ENCODE measurements at places on chromosomes 2 and 18.

GRCh38 chr2:160246356-160246755 is 46.3 kb upstream of the ITGB6 start:
- DNase-seq = no peak

- no peak for DNase-seq
Observed at GRCh38 chr18:8627107-8627472, 17.9 kb downstream of the RAB12 start.

DNA sequence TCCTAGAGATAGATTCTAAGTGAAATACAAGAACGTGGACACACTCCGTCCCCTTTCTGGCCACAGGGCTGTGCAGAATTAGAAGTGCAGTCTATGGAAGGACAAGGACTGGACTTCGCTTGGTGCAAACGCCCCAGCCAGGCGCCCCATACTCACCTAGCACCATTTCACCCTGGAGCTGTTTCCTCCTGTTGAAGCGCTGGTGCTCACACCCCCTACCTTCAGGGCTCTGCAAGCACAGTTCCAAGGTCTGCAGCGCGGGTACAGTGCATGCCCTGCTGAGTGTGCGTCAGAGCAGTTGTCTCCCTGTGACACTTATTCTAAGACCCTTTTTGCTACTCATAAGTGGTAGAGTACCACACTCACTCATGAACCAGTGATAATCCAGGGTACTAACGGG is 3.0 kb downstream of the HPCAL1 start:
- peak; percentile 58 for DNase-seq

DNA sequence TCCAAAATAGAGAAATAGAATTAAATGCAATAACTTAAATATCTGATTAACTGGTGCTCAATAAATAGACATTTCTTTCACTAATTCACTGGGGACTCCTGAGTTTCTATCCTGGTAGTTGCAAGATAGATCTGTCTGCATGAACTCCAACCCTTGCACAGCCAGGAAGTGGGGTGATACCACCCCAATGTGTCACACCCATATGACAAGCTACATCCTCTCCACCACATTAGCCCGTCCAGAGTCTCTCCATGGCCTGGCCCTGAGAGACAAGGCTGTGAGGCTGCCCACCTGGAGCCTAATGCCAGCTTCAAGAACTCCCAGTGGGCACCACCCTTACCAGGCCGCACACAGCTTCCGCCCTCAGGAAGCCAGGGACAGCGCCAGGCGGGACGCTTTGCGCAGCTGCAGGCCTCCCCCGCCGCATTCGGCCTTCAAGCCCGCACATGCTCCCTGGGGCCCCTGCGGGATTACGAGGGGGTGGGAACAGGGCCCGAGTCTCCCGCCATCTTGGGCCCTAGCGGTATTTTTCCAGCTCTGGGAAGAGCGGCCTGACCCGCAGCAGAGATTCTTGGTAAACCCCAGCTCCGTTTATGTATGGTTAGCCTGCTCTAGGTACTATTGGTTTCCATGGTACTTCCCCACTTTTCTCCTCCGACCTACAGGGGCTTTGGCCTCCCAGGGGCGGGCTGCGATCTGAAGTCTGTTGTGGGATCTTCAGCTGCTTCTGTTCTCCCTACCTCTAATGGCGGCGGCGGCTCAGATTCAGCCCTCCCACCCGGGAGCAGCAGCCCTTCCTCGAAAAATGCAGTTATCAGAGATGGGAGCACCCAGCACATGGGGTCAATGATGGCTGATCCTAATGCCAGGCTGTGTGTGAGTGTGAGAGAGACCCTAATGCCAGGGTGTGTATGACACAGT is at the start of gene TDRD15:
Gene TDRD15 (plus strand): TSS at position 496 of the 921 bp plus-strand sequence. CDS start 13,500 bp downstream, outside the sequence.
- DNase-seq = no peak

DNA sequence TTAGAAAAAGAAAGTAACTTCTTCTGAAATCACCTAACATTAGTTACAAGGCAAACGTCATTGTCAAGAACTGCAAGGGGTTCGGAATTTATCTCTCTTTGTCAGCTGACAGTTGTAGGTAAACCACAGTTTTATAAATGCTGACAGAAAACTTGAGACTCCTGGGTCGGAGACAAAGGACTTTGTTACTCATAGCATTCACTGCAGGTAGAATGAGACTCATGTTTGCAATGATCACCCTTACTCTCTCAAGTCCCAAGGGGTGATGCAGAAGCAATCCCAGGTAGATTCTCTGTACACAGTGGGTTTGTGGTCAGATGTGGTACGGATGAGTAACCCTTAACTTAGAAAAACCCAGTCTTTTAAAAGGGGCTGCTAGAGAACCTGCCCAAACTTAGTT is 757.8 kb downstream of the TRIB2 start:
- no peak for DNase-seq

DNA sequence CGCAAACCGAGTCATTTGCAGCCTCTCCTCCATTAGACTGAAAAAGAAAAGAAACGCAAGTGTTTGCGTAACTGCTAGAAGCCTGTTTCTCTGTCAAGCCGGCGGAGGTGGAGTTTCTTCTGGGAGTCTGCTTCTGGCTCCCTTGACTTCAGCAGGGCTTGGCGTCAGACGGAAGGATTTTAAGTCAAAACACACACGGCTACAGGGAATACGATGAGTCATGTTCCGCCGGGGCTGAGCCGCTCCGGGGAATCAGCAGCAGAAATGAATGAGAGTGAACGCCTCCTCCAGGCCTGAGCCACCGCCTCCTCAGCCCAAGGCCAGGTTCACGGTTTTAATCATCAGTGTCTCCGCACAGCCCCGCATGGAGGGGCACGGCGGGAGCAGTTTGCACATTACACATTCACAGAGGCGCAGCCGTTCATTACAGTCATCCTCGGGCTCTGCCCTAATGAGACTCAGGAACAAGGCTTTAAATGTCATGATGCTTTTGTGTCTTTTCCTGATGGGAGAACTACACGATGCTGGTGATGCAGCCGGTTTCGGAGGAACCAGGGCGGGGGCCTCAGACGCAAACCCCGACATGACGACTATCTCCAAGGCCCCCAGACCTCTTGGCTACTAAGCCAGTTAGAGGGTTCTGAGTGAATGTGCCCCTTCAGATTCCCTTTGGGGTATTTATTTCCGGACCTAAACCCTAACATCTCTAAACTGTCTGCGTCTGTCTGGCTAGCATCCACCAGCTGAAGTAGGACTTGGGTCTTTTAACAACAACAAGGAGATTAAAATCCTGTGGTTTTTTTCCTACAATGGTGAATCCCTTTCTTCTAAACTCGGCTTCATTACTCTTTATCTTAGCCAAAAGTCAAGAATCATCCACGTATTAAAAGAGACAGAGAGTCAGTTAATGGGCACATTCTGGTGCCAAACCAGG is 11.1 kb upstream of the SCG2 start:
- no peak for DNase-seq

DNA sequence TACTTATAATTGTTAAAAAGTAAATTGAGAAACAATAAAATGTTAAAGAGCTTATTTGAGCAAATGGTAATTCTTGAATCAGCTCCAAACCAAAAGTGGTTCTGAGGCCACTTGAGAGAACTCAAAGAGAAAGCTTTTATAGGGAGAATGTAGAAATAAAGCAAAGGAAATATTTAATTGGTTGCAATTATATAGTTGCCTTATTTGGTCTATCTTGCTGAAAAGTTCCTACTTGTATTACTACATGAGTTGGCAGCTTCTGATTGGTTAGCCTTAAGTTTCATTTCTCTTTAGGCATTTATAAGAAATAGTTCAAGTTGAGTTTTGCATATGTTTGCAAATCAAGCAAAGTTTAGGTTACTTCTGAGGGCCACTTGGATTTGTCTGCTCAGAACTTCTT is 38.1 kb downstream of the SCN2A start:
- no peak for DNase-seq

- peak; percentile 69 for DNase-seq
Observed at GRCh38 chr18:46148810-46149209, 44.6 kb downstream of the HAUS1 start.

GRCh38 chr2:32135409-32135808 is 30.3 kb upstream of the SLC30A6 start:
- DNase-seq = no peak

- DNase-seq = no peak
Observed at GRCh38 chr2:85448461-85449213, 30.1 kb downstream of the SH2D6 start.

DNA sequence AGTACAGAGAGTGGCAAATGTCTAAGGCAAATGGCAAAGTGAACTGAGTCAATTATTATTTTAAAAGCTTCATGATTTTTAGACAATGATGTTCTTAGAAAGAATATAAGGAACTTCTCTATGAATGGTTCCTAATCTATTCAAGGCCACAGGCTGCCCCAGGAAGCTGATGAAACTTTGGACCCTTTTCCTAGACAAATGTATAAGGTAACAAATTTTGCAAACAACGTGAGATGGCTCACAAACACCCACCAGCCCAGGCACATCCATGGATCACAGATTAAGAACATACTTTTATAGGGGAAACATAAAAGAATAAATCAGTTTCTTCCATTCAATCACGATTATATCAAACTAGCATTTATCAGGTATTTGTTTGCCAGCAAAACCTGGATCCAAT is 659.0 kb downstream of the IRS1 start:
- no peak for DNase-seq

DNA sequence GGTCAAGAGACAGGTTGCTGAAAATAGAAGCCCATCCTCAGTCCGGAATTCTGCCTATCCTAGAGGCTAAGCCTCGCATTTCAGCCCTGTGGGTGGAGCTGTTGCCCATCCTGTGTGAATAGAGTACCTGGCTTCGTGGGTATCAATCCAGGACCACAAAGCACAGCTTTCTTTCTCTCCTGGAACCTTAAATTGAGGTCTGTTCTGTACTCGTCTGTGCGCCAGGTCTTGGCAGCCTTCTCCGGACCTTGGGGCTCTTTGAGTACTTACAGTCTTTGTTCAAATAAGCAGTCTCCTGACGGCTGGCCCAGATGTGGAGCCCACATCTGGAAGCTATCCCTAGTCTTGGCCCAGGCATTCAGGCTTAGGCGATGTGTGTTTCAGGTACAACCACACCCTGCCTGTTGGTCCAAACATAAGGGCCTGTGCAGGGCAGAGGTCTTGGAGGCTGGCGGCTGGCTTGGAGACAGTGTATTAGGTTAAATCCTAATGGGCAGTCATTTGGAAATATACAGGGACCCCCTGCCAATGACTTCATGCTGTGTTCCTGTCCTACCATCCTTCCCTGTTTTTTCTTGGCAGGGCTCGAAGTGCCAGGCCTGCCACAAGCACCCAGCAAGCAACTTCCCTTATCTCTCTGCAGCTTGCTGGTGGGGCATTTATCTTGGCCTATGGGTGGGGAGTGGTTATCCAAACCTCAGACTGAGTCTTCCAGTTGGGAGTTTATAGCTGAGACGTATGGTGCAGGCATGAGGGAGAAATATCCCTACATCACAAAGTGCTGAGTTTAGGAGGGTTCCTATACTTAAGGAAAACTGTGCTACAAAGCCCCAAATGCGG is 294.1 kb downstream of the BCL2 start:
- no peak for DNase-seq

GRCh38 chr2:191757208-191757607 is 79.3 kb downstream of the NABP1 start:
- no peak for DNase-seq

DNA sequence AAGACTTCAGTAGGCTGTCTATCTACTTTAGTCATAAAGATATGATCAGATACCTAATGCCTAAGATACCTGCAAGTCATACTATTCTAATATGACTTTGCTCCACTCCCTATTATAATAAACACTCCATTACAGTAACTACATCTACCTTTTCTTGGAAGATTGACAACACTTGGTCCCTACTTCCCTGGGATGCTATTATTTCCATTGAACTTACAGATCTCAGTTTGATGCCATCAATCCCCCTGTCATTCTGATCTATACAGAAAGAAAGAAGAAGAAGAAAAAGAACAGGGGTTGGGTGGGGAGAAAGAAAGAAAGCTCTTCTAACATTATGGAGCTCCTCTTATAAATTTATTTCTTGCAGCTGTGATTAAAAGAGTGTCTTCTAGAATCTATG is 889.1 kb upstream of the NRXN1 start:
- no peak for DNase-seq

DNA sequence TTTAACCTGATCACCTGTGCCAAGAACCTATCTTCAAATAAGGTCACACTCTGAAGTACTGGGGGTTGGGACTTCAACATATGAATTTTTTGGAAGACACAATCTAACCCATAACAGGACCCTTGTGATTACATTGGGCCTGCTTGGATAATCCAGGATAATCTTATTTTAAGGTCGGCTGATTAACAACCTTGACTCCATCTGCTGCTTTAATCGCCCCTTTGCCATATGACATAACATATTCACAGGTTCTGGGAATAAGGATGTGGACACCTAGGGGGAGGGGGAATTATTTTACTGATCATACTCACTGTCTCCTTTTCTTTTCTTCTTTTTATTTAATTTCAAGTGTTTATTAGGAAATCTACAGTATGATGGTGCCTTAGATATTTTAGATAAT is 34.8 kb downstream of the CDH20 start:
- no peak for DNase-seq

- DNase-seq = no peak
Observed at GRCh38 chr2:158828378-158829164, 33.5 kb downstream of the DAPL1 start.

DNA sequence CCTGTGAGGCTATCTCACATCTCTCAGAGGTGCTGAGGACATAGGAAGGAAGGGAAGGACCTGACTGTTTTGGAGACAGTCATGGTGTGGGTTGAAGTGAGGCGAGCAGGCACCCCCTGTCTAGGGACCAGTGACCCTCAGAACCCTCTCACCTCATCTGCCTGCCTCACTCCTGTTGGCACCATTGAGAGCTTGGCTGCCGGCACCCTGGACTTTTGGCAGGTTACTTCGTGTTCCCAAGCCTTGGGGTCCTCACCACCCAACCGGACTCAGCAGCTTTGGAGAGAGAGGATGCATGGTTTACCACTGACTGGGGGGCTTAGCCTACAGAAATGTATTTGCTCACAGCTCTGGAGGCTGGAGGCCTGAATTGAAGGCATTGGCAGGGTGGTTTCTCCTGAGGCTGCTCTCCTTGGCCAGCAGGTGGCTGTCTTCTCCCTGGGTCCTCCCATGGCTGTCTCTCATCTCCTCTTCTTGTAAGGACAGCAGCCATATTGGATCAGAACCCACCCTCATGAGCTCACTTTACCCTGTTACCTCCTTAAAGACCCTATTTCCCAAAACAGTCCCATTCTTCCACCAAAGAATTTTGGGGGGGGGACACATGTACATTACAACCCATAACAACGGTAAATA is 142.0 kb downstream of the TSN start:
- peak; percentile 25 for DNase-seq

GRCh38 chr18:58699551-58699950 is 28.3 kb downstream of the MALT1 start:
- no peak for DNase-seq

- DNase-seq = no peak
Observed at GRCh38 chr18:40708726-40709125, 1246.3 kb upstream of the PIK3C3 start.

- peak; percentile 78 for DNase-seq
Observed at GRCh38 chr2:30266051-30266621, 34.8 kb downstream of the LBH start.

DNA sequence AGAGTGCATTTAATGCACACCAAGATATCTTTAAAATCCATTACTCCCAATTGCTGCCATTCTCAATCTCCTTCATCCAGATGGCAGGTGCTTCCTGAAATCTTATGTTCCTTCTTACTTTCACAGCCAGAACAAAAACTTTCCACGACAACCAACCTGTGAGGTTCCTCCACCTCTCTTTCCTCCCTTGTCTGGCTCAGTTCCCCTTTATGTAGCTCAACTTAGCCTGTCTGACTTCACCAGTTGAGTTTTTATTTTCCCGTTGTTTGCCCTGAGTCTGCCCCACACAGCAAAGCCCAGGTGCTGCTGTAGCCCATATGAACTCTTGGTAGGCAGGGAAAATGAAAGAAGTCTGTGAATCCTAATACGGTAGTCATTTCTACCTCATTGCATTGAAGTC is 112.5 kb downstream of the MREG start:
- no peak for DNase-seq

GRCh38 chr2:120305296-120305695 is 40.6 kb upstream of the INHBB start:
- no peak for DNase-seq
